Activated CD4-positive, CD25-positive, alpha-beta regulatory T cell (primary cell): ENCODE measurements at places on chromosomes 1 and 21.

- no peak for DNase-seq
Measured at GRCh38 chr1:83927061-83927460, 71.9 kb downstream of the TTLL7 start.

DNA sequence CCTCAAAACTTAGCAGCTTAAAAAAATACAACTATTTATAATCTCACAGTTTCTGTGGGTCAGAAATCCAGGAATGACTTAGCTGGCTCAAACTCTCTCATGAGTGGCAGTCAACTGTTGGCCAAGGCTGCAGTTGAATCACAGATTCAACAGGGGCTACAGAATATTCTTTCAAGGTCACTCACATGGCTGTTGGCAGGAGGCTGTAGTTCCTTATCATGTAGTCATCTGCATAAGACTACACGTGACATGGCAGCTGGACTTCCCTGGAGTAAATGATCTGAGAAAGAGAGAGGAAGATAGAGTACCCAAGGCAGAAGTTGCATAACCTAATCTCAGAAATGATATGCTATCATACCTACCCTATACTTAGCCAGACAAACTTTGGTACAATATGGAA lies 75.2 kb upstream of the TSPAN2 start:
- no peak for DNase-seq

DNA sequence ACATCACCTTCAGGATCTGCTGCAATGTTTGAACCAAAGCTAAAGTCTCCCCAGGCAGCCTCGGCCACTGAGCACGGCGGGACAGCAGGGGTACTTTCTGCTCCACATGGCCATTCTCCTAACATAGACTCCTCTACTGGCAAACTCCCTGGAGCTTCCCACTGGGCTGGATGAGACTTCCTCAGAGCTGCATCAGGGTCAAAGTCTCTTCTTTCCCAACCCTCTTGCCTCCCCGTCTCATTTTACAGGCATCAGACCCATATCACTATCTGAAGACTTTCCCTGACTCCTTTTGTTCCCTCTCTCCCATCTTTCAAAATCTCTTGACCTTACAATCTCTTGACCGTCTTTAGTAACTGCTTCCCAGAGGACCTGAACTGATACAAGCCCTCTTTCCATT lies 42.2 kb upstream of the KIRREL1 start:
- no peak for DNase-seq

DNA sequence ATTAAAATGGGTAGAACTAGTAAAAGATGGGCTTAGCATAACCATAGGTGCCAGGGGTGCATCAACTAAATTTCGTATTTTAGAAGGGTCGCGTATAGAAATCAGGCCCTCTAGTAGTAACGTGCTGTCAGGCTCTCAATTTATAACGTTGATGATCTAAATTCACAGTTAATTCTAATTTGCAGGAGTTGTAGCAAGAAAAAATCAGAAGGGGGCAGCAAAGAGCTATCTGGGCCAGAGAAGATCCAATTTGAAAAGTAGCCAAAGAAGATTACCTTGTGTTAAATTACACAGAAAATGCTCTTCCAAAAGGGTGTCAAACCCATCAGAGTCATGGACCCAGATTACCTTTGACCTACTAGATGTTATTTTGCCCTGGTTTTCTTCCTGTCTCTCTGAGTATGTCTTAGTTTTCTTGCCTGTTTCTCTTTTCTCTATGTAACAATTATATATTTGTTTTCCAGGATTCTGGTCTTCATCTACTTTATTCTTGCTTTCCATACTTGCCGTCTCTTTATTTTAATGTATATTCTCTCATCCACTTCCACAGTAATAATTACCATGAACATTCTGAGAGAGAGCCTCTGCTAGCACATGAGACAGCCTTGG lies 1030.9 kb downstream of the AMY1C start:
- no peak for DNase-seq

DNA sequence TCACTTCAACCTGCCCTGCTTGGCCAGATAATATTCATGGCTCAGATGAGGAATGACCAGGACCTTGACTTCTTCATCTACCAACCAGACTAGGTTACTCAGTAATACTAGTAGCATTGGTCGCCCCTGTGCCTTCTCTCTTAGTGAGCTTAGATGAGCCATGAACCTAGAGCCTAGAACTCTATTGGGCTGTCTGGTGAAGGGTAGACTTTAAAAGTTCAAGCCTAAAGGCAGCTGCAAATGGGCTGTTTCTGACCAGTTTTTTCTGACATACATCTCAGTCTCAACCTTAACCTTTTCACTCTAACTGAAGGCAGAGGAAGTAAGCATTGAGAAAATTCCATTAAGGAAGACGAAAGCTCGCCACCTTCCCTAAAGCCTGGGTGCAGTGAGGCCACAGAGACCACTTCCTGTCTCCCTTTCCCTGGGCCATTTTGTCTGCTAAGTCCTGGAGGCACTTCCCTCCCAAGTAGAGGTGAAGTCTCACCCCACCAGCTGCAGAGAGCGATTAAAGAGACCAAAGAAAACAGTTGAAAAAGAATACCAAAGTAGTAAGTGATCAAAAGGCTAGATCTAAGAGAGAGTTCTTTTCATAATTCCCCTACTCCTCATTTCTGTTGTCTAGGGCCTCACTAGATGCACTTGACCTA lies 53.3 kb downstream of the MTR start:
- DNase-seq, result no peak

DNA sequence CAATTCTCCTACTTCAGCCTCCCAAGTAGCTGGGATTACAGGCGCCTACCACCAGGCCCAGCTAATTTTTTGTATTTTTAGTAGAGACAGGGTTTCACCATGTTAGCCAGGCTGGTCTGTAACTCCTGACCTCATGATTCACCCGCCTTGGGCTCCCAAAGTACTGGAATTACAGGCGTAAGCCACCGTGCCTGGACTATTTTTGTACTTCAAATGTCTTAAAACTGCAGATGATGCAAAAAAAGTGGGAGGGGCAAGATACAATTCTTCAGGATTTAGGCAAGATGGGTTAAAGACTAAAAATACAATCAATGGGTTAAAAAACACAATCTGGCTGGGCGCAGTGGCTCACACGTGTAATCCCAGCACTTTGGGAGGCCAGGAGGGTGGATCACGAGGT lies 4.7 kb downstream of the SCAF4 start:
- DNase-seq, result no peak

GRCh38 chr1:91018006-91018405 lies 3.8 kb downstream of the ZNF644 start:
- no peak for DNase-seq

DNA sequence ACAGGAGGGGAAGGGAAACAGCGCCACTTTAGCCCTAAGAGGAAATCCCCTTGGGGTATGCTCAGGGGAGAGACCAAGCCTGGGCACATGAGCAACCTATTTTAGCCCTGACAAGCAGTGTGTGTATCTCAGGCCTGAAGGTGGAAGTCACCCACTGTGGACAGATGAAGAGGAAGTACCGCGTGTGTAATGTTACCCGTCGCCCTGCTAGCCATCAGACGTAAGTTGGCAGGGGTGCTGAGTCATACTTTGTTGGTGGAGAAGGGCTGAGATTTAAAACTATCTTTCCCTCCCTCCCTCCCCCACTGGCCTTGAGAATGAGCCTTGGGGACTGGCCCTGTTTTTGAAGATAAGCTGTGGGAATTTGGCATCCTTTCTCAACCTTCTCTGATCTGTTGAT lies 11.2 kb downstream of the AGO1 start:
- DNase-seq, result no peak

DNA sequence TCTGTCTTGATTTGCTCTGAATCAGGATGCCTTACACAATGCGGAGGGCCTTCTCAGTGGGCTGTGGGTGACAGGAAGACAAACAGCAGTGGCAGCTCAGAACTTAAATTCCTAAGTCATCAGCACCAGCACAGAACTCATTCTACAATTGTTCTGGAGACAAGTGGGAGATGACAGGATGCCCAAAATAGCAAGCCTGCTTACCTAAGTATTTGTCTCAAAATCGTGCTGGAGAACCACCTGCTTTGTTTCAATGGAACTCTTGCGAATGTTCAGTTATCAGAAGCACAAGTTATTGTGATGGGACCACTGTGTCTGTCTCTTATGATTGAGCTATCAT lies 76.1 kb downstream of the VCAM1 start:
- DNase-seq, result no peak

GRCh38 chr1:240092301-240093119 lies 827 bp downstream of the FMN2 start:
- no peak for DNase-seq

GRCh38 chr1:5371270-5371669 lies 621.0 kb downstream of the NPHP4 start:
- DNase-seq, result no peak

DNA sequence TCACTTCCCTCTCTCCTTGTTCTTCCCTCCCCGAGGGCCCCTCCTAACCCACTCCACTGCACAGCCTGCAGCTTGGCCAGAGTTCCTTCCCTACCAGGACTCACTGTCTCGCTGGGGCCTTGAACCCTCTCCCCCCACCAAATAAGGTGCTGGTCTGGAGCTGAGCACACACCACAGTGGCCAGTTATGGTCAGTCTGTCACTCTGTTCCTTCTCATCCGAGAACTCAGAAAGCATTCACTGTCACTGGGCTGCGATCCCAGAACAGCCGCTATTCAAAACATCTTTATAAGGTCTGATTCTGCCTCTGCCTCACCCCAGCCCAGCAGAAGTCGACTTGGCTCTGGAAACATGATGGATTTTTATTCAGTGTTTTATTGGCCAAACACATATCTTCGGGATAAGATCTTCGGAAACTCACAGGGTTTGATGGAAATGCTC lies 19.8 kb upstream of the LBR start:
- DNase-seq, result no peak

- no peak for DNase-seq
Measured at GRCh38 chr1:145751491-145752037, 32.3 kb downstream of the CD160 start.

DNA sequence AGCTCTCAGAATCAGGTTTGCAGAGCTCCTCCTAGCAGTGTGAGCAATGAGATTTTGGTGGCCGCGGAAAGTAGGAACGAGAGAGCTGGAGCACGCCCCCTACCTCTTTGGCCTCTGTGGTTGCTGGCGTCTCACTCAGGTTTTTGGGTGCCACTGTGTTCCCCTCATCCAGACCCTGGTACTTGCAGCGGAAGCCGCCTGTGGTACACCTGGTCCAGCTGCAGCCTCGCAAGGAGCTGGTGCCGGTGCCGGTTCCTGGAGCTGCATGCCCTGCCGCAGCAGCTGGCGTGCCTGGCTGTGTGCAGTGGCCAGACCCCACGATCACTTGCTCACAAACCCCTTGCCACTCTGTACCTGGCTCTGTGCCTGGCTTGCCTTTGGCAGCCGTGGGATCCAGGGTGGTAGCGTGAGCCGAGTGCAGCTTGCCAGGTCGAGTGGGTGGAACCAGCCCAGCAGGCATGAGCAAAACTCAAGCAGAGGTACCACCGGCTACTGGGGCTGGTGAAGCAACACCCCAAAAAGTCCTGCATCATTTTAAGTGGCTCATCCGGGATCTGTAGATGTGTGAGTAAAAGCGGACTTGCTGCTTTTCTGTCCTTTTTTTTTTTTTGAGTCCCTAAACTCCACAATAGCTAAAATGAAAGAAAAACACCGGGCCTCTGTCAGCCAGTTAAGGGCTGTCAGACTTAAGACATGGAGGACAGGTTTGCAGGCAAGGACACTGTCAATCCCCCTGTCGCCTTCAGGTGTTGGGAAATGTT lies 844.9 kb downstream of the KCNT2 start:
- no peak for DNase-seq

DNA sequence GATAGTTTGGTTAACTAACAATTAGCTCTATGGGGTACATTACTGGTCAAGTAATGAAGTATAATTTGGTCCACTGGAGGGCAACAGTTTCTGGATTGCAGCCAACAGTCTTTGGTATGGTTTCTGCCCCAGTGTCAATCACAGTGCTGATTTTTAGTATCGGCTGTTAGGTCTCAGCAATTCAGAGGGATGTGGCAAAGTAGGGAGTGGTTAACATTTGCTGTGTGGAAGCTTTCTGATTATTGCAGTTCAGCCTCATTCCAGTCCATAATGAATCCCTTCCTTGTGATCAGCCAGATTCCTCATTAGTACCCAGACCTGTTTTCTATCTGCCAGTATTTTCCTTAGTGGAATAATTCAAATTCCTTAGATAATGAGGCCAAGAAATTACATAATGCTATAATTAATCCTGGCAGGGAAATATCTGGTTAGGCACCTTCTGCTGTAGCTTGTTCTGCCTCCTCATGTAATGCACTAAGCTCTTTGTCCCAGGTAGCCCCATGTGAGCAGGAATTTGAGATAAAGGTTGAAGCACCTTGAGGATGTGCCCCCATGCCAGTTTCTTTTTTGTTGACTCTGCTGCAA lies 14.0 kb downstream of the F3 start:
- DNase-seq, result no peak

DNA sequence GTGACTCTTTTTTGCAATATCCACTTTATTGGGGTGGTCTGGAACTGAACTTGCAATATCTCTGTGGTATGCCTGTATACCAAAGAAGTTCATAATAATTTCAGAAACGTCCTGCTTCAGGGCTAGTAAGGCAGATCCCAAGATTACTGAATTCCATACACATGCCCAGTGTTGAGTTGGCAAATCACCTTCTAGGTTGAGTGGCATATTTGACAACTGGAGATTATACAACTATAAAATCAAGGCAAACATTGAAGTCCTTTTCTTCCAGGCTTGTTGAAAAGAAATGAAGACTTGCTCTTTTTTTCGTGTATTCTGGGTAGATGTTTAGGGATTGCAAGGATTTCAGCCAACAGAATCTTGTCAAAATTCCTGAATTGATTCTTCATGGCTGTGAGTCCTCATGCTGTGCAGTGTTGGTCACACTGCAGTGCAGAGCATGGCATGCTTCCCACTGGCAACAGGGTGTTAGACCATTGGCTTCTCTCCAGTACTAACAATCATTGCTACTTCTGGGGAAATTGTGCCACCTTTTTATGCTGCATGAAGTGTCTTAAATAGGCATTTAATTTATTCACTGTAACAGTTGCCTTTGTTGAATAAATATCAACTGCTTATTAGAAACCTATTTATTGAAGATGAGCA lies 367.1 kb upstream of the ADGRL4 start:
- no peak for DNase-seq

DNA sequence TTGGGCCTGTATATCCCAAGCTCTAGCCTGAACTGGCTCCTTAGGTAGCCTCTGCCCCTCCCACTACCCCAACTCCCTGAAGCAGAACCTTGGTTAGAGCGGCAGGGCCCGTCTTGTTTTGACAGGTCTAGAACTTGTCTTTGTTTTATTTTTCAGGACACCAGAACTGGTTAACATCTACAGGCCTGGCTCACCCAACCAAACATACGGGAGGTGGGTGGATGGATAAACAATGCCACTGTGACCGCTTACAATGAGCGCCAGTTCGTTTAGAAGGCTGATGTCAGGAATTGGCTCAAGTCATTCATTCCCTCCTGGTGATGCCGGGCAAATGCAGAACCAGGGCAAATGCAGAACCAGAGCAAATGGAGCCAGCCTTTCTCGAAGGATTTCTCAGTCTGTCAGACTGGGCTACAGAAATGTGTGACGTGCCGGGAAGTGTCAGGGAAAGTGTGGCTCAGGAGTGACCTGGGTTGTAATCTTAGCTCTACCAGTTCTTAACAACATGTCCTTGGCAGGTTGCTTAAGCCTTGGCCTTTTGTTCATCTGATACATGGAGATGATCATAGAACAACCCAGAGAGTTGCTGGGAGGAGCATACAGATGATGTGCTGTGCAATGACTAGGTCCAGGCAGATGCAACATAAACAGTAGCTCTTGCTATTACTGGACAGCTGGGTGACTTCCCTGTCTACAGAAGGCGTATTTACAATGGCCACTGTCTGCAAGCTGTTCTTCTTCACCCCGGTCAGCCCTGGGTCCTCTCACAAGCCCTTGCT lies 30.5 kb upstream of the BTG2 start:
- no peak for DNase-seq
